ENCODE measurements at places on chromosomes 5 and 9.

GRCh38 chr5:142981886-142982820 is 212.0 kb downstream of the ARHGAP26 start:
- DNase-seq: peak; percentile 78

GRCh38 chr9:69885931-69886330 is 65.3 kb downstream of the CFAP95 start:
- DNase-seq: no peak

DNA sequence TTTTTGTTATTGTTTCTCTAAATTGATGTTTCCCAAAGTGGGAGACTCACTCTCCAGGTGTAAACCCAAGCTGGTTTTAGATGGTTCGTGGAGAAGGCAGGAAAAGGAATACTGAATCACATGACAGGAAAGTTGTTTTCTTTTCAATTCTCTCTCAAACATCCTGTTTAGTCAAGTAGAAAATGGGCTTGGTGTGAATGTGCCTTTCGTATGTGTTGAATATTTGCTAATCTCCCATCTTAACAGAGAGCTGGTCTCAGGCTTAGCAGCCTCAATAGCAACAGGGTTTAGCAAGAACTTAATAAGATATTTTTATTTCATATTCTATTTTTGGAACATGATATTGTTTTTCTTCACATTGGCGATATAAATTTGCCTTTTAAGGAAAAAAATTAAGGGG is 119.7 kb downstream of the INSYN2B start:
- DNase-seq: no peak

DNA sequence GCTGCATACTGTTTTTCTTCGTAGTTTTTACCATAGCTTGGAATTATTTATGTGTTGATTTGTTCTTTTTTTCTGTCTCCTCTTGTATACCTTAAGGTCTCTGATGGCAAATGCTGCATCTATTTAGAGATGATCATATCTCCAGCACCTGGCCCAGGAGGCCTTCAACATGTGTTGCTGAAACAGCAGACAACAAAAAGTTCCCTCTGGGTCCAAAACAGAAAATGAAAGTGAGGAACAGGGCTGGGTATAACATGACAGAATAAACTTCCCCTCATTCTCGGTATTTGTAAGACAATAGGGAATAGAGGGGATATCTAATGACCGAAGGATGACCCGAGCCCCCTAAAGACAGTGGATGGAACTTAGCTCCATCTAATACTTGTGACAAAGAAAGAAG is 22.7 kb upstream of the PCSK1 start:
- DNase-seq: no peak

- DNase-seq: no peak
These were observed 84.6 kb upstream of the LIFR start for GRCh38 chr5:38641003-38641402.

DNA sequence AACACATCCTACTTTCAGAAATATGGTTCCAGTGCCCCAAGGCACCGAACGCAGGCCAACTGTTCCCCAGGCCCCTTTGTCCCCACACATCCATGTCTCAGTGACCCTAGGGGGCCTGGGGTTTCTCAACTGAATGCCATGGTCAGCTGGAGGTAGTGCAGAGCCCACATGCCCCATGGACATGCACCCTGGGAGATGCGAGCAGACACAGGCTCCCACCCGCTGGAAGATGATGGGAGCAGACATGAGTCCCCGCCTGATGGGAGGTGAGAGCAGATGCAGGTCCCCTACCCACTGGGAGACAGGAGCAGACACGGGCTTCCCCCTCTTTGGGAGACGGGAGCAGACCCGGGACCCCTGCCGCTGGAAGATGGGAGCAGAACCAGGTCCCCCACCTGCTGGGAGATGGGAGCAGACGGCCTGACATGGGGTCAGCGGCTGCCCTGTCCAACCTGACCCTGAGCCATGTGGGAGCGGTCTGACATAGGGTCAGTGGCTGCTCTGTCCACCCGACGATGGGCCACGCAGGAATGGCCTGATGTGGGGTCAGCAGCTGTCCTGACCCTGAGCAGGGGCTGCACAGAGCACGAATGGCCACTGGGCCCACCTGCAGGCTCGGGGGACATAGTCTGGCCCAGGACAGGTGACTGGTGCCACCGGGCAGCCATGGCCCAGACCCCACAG is 18.4 kb downstream of the ZDHHC11B start:
- DNase-seq: no peak

DNA sequence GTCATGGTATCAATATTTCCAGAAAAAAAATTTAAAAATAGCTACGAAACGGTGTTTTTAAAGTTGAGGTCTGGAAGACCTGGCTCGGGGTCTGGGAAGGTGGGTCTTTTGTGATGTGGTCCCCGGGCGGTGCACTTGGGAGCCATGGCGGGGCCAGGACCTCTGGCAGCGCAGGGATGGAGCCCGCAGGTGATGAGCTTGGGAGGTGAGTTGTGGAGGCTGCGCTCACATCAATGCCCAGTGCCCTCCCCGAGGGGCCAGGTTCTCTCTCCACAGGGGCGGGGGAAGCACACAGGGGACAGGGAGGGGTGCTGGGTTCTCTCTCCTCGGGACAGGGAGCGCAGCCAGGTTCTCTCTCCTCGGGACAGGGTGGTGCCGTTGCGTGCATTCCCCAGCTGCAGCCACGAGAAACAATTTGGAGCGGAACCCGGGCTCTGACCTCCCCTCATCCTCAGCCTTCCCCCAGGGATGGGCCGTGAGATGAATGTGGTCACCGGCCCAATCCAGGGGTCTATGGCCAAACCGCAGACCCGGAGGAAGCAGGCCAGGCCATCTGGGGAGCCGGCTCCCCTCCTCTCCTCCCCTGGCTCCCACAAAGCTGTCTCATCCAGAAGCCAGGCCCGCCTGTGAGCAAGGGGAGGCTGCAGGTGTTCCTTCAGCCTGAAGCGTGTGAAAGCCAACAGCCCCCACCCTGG is 25.8 kb downstream of the DBH start:
- DNase-seq: no peak

- no peak for DNase-seq
These were observed 56.7 kb upstream of the MINAR2 start for GRCh38 chr5:129691220-129691619.

GRCh38 chr9:131636593-131636992 is 91.3 kb downstream of the PRRT1B start:
- no peak for DNase-seq

DNA sequence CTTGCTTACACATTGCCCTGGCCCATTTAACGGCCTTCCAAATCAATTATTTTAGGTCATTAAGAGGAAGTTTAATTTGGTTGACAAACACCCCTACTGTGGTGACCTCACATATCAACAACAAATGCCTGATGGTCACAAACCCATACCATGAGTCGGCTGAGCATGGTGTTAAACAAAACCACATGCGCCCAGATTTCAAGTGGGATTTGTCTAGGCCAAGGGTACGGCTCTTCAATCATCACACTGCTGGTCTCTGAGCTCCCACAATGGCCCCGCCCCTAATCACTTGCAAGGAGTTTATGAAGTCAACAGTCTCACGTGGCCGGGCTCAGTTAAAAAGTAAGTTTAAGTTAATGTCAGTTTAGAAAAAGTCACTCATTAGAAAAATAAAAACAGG is 243.8 kb downstream of the CRB2 start:
- no peak for DNase-seq

- DNase-seq: no peak
These were observed 55.1 kb downstream of the ELOVL7 start for GRCh38 chr5:60788863-60789513.

GRCh38 chr9:87890837-87891236 is 8.2 kb downstream of the SPATA31E1 start:
- no peak for DNase-seq

- no peak for DNase-seq
These were observed 92.5 kb upstream of the ZNF366 start for GRCh38 chr5:72599519-72600370.

DNA sequence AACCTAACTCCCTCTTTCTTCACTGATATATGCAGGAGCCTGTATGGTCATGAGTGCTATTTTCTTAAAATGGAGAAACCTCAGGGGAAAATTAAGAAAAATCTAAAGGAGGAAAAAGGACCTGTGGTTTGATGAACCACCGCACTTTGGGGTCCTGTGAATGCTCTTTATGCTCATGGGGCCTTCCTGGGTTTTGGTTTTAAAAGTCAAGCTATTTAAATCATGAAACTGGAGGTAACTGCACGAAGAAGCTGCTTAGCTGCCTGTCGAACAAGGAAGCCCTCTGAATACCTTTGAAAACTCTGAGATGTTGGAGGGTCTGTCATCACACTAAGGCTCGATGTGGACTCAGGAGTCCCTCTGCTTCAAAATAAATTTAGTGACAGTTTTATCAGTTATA is 564.5 kb upstream of the ADAMTS16 start:
- DNase-seq: no peak

DNA sequence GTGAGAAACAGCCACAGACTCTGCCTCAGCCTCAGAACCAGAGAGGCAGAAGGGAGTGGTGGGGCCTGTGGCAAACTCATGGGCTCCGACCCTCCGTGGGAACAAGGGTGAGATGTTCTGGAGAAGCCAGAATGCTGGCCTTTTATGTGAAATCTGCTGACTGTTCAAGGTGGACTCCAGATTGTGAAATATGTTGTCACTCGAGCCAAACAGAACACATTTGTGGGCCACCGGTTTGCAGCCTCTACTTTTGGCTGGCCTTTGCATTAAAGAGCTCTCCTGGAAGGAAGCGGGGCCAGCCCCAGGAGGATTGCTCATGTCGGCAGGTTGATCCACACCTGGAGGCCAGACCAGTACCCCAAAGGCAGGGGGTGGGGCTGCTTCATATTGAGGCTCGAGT is 62.4 kb downstream of the ERGIC1 start:
- DNase-seq: no peak

DNA sequence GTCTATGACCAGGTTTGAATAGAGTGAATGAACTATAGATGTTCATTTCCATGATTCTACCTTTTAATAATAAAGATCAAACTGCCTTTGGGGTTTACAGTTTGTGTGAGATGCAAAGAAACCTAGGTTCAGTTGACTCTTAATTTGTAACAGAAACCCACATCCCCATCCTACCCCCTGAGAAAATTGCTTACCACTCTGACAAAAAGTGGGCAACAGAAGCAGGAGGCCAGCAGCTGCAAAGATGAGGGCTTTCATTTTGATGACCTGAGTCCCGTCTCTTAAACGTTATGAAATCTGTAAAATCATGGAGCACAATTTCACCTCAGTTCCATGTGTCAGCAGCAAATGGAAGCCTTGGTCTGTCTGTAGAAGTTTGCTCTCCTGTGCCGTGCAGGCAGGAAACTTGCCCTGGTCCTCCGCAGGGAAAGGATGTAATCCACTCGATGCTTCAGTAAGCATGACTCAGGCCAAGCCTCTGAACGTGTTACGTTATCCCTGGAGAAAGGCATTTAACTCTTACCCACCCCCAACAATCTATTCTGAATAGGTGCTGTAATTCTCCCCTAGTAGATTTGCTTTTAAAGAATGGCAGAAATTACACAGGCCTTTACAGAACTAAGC is at the start of gene F2RL2:
Gene F2RL2 (minus strand): TSS at position 431 of the 624 bp plus-strand sequence. CDS start 173 bp downstream, at position 258.
- DNase-seq: peak; percentile 80

- DNase-seq: no peak
These were observed 142.5 kb downstream of the CDH12 start for GRCh38 chr5:22710660-22711059.

GRCh38 chr5:2833556-2833955 is 82.1 kb upstream of the IRX2 start:
- DNase-seq: no peak

- DNase-seq: no peak
These were observed 1240.1 kb upstream of the WWC1 start for GRCh38 chr5:167051402-167051768.

DNA sequence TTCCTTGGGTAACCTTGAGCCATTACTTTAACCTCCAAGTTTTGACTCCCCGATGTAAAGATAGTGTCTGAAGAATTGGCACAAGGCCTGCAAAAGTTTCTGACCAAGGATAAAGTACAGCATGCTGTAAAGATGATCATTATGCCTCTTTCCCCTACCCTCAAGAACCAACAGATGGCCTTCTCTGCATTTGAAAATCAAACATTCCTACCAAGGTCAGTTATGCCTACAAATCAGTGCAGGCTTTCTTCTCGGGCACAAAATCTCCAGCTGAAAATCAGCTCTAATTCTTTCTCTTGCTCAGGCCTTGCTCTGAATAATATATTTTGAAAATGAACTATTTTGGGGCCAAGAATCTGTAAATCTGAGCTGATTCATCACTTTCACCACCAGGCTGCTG is 59.7 kb downstream of the PPP2R2B start:
- no peak for DNase-seq

GRCh38 chr5:143772621-143773020 is 39.3 kb upstream of the HMHB1 start:
- DNase-seq: no peak

- no peak for DNase-seq
These were observed 64.6 kb downstream of the GABRB2 start for GRCh38 chr5:161481922-161482321.

DNA sequence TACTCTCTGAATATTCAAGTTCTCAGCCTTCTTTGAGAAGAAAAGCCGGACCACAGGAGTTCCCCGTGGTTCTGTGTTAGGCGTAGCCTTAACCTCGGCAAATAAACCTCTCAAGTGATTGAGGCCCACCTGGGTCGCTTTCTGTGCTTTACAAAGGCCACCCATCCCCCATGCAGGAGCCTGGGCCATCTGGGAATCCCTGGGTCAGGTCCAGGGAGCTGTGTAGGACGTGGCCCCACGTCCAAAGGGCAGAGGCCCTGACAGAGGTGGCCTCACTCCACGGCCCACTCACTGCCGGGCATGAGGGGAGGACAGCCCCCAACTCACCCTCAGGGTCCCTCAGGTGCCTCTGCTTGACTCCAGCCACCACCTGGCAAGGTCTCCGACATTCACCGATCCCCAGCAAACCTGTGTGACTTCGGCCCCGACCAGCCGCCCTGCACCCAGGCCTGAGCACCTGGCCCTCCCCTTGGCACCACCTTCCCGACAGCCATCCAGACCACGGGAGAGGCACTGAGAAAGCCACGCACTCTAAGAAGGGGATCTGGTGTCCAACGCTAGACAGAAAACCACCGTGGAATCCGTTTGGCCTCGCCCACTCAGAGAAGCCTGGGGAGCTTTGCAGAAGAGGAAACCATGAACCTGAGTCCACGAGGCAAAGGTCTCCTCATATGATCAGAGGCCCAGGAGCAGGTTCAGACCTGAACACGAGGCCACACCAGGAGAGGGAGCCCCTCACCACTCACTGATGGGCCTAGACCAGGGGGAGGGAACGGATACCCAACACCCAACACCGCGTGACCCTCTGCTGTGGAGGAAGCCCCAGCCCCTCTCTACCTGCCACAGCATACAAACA is 4.5 kb downstream of the SLC12A7 start:
- DNase-seq: no peak

- DNase-seq: no peak
These were observed 589 bp downstream of the RIC1 start for GRCh38 chr9:5629312-5630080.

DNA sequence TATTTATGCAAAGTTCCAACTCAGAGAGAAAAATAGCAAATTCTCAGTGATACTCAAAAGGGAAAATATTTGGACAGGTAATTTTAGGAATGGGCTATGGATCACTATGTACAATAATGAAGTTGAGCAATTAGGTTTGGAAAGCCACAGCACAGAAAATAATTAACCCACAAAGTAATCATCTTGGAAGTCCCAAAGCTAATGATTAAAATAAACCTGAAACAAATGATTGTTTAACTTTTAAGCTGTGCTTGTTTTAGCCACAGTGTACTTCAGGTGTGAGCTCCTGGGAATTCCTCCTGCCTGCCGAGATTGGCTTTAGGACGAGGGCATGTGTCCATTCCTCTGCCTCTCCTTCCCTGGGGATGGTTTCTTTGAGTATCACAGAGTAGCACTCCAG is 403.9 kb downstream of the ZSWIM6 start:
- DNase-seq: no peak

- no peak for DNase-seq
These were observed 362.7 kb upstream of the SLC30A5 start for GRCh38 chr5:68730979-68731654.

GRCh38 chr5:65830856-65831255 is 95.5 kb upstream of the ERBIN start:
- no peak for DNase-seq

Data from non-pigmented ciliary epithelial cell (primary cell).